ENCODE measurements at places on chromosomes 11 and 22.

GRCh38 chr11:63870351-63871140 lies 31.6 kb downstream of the MARK2 start:
- no peak for DNase-seq

DNA sequence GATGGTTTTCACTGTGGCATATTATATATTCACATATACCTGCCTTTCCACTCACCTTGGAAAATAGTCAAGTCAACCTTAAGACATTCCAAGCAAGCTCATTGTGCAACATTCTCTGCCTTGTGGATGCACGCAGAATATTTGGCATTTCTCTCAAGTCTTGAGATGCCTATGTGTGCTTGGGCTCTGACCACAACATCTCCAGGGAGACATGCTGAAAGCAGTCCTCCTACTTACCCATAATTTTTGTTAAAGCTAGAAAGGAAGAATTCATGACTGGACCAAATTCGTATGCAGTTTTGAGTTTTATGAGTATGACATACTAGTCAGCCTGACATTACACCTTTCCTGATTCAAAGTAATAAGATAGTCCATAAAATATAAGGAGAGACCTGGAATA lies 684.0 kb downstream of the OPCML start:
- DNase-seq: no peak

DNA sequence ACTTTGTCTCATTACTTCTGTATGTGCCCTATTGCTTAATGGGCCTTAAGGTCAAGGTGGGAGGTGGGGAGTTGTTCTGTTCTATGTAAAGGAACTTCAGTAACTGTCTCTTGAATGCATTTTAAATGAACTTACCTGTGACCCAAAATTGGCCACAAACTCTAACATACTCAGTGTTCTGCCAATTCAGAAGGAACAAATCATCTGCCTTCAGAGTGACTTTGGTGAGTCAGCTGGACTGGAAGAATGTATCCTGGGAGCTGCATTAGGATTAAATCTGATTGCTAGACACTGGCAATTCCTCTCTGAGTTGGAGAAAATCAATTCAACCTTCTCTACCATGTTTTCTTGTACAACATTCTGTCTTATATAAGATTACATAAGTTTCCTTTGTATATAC lies 1104.8 kb downstream of the DLG2 start:
- DNase-seq: no peak

GRCh38 chr11:107836851-107837250 lies 21.7 kb downstream of the SLC35F2 start:
- no peak for DNase-seq

GRCh38 chr11:9821008-9821752 lies 157.3 kb downstream of the SWAP70 start:
- no peak for DNase-seq

DNA sequence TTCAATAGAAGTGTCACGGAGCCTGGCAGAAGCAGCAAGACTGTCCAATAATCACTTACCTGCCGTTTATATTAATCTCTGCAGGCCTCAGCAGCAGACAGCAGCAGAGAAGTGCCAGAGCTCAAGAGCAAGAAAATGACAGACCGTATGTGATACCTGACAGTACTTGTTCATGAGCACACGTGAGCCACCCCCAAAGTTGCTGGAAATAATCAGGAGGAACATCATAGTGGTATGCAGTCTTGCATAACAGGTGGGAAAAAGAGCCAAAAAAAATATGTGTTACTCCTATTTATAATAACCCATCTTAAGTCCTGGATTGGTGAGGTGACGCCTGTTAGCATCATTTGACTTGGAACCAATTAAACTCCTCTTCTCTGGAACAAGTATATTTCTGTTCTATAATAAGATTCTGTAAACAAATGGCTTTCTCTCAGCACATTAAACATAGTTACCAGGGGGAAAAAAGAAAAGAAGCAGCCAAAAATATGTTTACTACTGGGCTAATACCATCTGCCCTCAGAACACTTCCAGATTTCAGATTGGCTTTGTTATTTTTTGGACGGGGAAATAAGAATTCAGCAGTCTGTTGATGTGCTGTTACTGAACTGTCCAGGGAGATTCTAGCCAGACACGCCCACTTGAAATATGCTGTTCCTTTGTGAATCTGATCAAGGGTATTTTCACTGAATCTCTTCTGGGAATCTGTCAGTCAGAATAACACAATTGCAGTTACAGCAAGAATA lies 7.9 kb upstream of the SLN start:
- DNase-seq: no peak

DNA sequence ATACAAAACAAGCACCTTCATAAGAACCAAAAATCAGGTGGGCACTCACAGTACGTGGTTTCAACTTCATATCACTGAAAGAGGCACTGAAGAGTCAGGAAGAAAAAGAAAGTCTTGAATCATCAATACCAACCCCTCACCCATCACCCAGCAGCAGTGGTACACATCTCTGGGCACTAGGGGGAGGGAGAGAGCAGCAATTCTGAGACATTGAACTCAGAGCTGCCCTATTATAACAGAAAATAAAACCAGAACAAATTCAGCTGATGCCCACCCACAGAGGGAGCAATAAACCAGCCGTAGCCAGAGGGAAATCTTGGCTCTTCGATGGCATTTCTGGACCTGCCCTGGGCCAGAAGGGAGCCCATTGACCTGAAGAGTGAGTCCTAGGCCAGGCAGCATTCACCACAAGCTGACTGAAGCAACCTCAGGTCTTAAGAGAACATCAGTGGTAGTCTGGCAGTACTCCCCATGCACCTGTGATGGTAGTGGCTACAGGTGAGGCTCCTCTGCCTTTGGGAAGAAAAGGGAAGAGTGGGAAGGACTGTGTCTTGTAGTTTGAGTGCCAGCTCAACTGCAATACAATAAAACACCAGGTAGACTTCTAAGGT lies 42.2 kb upstream of the FAM181B start:
- peak; percentile 16 for DNase-seq

GRCh38 chr11:34540870-34541269 lies 27.3 kb upstream of the ELF5 start:
- no peak for DNase-seq

- no peak for DNase-seq
Measured at GRCh38 chr11:37450613-37451012, 852.6 kb upstream of the RAG2 start.

GRCh38 chr11:75219869-75220268 lies 20.7 kb upstream of the TPBGL start:
- DNase-seq: no peak

DNA sequence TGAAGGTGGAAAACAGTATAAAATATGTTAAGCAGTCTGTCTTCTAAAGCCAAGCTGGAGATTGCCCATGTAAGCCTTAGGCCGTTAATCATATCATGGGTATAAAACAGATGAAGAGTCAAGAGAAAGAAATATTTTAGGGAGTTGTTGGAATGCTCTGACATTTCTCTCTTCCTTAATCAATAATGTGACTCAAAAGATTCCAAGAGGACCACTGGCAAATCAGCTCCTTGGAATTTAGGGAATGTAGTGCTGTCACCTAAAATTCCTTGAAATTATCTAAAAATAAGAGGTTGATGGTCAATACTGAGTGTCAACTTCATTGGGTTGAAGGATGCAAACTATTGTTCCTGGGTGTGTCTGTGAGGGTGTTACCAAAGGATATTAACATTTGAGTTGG lies 525.9 kb downstream of the KCNA4 start:
- DNase-seq: no peak

DNA sequence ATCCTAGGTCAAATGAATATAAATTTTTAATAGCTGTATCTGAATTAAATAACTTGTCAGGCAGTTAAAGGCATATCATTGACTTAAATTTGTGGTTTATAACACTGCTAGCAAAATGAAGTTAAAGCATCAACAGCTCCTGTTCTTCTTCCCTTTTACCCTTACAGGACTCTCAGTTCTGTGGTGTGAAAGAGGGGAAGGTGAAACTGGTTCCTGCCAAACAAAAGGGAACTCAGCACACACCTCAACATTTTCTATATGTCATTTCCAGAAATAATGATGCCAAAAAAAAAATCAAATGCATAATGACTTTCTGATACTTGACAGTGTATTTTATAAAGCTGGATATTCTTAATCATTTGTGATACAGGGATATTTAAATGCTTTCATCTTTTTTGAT lies 21.2 kb downstream of the ARL14EP start:
- no peak for DNase-seq

DNA sequence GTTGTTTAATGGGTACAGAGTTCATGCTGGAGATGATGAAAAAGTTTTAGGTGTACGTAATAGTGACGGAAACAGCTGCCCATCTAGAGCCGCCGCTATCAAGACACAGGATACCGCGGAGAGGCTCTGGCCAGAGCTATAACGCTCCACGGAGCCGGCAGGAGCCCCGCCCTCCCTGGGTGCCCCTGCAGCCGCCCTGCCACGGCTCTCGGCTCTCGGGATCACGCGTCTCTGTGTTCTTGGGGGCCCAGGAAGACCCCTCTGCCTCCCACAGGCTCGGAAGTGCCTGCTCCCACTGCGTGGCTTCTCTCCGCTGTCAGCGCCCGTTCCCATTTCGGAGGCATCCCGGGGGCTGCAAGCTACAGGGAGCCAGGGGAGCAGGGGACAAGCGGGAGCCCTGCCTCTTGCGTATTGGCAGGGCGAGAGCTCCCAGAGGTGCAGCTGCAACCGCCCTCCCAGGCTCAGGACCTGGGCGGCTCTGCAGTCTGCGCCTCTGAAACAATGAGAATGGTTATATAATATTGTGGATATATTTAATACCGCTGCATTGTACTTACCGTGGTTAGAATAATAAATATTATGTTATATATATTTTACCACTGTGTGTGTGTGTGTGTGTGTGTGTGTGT lies 13.7 kb downstream of the GLYATL2 start:
- DNase-seq: no peak

DNA sequence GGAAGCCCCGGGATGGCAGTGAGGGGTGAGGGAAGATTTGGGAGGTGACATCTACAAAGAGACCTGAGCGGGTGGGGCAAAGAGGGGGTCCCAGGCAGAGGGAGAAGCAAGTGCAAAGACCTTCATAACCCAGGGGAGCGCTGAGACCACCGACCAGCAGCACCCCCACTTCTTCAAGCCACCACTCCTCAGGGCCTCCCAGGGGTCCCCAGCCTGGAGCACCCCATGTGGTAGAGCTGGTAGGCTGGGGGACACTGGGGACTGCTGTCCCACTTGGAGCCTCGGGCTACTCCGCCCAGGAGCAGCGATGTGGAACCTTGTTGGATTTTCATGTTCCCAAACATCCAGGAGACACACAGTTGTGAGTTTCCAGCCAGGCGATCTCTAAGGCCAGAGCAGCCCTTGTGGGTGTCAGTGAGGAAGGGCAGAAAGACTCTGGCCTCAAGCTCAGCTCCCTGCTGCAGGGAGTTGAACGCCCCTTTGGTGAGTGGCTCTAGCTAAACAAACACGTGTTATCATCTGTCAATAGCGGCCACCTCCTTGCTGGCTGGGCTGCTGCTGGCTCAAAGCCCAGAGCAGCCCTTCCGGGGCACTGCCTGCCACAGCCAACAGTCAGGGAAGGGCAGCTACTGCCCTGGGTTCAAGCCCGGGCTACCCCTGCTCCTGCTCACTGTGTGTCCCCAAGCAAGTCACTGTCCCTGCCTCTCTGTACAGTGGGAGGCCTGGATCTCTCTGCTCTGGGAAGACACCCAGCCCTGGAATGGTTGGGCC lies 25.7 kb upstream of the CHKA start:
- no peak for DNase-seq
